Hair follicular keratinocyte (primary cell): ENCODE measurements at places on chromosomes 12 and 14. TPM values are rescaled to one million over a fixed set of nuclear protein-coding genes. Genes with fewer than 3 reads are reported as not detected.

The LPAR5 gene
- total RNA-seq: 15.7 and 17.6 TPM in 2 replicates

The FLRT2 gene
- total RNA-seq: 29.8 and 53.2 TPM in 2 replicates

The SLC16A7 gene
- total RNA-seq: 5.2 and 6.0 TPM in 2 replicates

The TPH2 gene
- total RNA-seq: not detected in 2 replicates

The LUM gene
- total RNA-seq: 0.55 and 7.5 TPM in 2 replicates

The SERPINA1 gene
- total RNA-seq: 2.8 and 18.9 TPM in 2 replicates

The MAP1LC3B2 gene
- total RNA-seq: 0.19 and 0.70 TPM in 2 replicates

The KRT80 gene
- 0.11 and 0.55 TPM in 2 replicates for total RNA-seq

The CCDC197 gene
- not detected in 2 replicates for total RNA-seq
